ENCODE measurements at places on chromosomes 1 and 21. TPM values are rescaled to one million over a fixed set of nuclear protein-coding genes. Genes with fewer than 3 reads are reported as not detected.

DNA sequence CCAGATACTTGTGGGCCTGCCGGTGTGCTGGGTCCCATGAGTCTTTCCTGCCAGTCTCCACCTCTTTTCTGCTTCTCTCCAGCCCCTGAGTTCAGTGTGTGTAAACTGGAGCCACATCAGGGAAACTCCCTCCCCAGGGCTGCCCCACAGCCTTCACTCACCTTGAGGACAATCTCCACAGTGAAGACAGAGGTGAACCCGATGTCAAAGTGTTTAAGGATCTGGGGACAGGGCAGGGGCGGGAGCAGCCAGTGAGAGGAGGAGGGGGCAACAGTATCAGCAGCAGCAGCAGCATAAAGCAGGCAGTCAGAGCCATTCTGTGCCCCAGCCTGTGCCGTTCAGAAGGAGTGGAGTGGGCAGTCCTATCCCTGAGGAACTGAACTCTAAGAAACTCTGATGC is 43.2 kb downstream of the CACNA1S start:
- DNase-seq: no peak

DNA sequence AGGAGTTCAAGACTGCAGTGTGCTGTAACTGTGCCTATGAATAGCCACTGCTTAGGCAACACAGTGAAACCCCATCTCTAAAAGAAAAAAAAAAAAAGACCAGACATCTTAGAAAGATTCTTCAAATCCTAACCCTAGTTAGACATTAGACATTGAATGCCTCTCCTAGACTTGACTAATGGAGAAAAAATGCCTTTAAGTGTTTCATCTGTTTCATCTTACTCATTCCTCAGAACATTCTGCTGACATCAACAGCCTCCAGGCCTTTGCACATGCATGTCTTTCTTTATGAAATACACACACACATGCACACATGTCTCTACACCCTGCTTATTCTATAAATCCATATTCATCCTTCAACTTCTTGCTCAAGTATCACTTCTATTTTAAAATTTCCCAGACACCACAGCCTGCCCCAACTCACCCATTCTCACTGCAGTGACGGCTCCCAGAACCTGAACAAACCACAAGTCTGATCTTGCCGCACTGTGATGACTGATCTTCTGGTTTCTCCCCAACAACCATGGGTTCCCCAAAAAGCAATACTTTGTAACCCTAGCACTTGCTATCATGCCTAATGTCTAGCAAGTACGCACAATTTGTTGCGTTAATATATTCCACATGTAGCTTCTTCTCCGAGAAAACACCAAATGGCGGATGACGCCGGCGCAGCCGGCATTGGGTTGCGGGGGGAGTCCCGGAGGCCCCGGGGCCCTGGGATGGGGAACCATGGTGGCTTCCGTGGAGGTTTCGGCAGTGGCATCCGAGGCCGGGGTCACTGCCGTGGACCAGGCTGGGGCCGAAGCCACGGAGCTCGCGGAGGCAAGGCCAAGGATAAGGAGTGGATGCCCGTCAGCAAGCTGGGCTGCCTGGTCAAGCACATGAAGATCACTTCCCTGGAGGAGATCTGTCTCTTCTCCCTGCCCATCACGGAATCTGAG is 37.4 kb downstream of the LRRC52 start:
- DNase-seq: peak; percentile 89

DNA sequence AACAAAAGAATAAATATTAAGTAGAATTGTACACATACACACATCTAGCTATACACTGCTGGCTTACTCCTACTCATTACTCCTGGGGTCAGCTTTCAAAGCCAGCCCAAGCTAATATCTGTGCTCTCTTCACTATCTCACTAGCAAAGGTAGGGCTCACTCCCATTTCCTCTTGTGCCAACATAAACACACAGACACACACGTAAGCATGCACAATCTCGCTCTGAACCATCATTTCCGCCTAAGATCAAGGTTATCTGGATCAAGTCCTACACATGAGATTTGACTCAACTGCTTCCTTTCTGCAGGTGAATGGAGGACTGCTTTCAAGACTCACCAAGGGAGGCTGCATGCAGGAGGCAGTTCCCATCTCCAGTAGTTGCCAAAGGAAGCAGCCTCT is 28.8 kb upstream of the MTMR11 start:
- DNase-seq: no peak

DNA sequence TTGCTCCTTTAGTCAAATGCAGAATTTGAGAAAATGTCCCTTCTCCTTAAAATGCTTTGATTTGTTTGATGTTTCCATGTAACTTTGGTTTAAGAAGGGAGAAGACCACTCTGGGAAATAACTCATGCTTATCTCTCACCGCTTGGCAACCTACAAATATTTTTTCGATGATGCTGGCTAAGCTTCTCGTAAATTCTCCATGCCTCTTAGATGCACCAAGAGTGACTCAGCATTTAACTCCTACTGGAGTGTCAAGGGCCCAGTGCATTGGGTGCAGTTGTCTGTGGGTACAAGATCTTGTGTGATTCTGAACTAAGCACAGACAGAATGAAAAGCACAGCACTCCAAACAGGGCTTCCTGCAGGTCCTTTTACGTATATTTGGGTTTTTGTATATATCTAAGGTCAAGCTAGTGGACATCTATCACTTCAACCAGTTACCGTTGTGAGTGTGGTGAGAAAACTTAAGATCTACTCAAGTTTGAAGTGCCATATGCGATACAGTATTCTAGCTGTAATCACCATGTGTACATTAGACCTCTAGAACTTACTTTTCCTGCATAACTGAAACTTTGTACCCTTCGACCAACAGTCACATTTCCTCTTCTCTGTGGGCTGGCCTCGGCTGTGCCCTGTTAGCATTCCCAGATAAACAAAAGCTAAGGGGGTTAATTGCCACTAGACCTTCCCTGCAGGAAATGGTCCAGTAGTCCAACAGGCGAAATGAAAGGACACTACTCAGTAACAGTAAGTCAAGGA is 55.8 kb downstream of the COL18A1 start:
- DNase-seq: peak; percentile 84

DNA sequence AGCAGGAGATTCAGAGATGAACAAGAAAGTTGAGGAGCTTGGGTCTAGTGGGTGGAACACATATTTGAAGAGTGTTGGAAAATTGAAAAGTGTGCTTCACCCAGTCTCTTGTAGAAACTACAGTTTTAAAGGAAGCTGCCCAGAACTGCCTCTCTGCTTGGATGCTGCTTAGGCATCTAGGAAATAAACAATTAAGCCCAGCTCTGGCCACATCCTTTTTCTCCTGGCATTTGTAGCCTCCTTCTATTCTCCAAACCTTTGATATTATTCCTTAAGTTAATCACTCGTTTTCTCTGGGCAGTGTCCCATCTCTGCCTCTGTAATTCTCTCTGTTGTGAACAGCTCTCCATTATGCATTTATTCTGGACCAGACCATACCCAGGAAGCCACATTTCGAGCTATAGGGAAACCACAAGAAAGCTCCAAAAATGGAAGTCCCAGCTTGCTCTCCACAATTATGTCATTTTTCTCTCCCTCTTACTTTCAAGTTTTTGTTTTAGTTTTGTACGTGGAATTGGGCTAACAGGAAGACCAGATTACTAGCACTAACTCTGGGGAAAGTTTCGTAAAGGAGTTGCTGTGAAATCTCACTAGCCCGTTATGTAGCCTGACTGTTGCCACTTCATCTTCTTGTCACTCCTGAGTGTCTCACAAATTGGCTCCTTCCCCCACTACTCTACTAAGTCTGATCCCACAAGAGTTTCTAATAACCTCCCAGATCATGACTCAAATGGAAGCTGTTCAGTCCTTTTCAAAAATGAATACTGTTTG is 102.2 kb downstream of the NTMT2 start:
- DNase-seq: no peak

DNA sequence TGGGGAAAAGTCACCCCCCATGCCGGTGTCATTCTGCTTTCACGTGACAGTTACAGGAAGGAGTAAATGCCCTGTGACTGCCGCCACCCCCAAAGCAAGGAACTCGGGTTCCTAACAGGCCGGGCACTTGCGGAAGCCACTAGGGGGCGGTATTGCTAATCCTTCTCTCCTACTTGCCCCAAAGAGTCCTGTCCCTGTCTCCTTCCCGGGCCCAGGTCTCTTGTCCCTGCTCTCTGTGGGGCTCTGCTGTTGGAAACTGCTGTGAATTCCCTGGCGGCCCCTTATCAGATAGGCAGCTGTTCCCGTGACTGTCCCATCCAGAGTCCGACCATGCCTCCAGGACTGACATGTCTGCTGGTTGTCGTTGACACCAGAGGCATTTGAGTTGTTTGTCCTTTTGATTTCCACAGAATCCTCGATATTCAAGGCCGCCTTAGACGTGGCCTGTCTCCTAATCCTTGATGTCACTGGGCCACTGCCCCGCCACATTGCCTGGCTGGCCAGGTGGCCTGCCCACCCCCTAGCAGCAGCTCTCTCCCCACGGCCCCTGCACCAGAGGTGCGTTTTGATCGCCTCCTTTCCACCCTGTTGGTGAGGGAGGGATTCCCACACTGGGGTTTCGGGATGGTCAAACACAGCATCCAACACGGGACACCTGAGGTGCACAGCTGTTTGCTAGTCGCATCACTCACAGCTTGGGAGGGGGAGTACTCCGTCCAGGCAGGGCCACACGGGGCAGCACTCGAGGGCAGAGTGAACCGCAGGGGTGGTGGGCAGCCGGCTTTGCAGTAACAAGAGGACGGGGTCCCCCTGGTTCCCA is 37.3 kb downstream of the CHAF1B start:
- DNase-seq: peak; percentile 53

DNA sequence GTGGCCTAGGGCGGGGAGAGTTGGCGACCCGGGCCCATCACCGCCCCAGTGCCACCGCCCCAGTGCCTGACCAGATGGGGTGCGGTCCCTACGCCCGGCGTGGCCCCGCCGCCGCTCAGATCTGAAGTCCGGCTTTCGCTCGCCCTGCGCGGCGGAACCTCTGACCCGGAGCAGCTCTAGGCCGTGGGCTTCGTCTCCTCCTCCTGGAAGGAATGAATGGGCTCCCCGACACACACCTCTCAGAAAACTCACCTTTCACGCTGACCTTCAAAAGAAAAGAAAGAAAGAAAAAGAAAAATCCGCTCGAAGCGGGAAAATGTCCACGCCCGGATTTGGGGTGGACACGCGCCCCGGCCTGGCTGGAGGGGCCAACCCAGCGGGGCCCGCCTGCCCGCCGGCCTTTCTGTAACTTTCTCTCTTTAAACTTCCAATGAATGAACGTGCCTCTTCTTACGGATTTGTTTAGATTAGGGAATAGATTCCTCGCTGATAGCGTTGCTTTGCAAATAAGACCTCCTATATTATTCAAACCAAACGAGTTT is 5.4 kb upstream of the SIM2 start:
- no peak for DNase-seq

- DNase-seq: no peak
These were observed 2.5 kb upstream of the TNFRSF18 start for GRCh38 chr1:1208713-1209433.

- DNase-seq: no peak
These were observed 16.2 kb upstream of the PDXK start for GRCh38 chr21:43702785-43703034.

- no peak for DNase-seq
These were observed 19.2 kb downstream of the ITGB2 start for GRCh38 chr21:44901391-44902074.

Gene ALX3
- total RNA-seq: not detected

Gene C4BPB
- total RNA-seq: not detected

Gene OR2T33
- total RNA-seq: not detected

Gene C1orf226
- total RNA-seq: 2.6 TPM

Data from renal cortical epithelial cell (primary cell).